ENCODE measurements at places on chromosomes 1 and 21.
A peak's percentile ranks its signal among the peaks of the same experiment; 100 is the strongest.

DNA sequence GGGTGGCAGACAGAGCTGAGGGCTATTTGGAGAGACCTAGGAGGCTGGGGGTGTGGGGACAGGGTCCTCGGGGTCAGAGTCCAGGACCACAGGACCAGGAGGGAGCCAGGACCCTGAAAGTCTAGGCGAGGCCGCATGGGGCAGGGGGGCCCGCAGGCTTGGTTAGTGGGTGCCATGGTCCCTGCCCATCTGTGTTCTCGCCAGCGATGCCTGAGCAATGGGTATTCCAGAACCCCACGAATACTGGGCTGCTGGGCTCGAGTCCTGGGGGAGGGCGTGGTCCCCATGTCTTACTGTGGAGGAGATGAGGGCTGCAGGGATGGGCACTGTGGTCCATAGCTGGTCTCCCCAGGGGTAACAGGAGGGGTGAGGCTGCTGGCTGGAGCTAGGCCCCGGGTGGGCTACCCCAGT, 2.0 kb downstream of the KRTAP10-6 start:
- DNase-seq, result no peak

- no peak for DNase-seq
Observed at GRCh38 chr21:45901061-45901690, 80.4 kb upstream of the COL6A1 start.

DNA sequence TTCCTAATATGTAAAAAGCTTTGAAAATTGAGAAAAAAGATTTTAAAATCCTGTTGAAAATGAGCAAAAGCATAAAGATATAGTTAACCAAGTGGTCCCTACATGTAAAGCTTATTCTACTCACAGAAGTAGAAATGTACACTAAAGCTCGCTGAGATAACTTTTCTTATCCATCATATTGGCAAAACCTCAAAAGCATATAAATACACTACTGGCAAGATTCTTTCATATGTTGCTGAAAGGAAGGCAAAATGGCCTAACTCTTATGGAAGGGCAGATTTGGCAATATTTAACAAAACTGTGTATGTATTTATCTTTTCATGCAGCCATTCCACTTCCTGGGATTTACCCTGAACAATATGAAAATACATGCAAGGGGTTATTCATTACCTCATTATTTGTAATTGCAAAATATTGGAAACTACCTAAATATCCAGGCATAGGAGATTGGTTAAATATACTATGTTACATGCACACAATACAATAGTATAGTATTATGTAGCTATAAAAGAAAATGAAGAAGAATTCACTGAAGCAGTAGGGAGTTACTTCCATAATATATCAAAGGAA, 43.2 kb upstream of the LYPLAL1 start:
- no peak for DNase-seq

GRCh38 chr1:218259800-218260199, 25.3 kb upstream of the RRP15 start:
- DNase-seq, result peak; percentile 63

- DNase-seq, result peak; percentile 65
Observed at GRCh38 chr1:177181631-177182291, 11.0 kb downstream of the BRINP2 start.

GRCh38 chr1:203536980-203537455, 43.1 kb downstream of the OPTC start:
- peak; percentile 62 for DNase-seq

GRCh38 chr21:29477347-29477746, 178.6 kb downstream of the BACH1 start:
- no peak for DNase-seq

GRCh38 chr1:196403803-196404690, 204.2 kb downstream of the KCNT2 start:
- no peak for DNase-seq

GRCh38 chr1:52057876-52058415, 1.9 kb downstream of the BTF3L4 start:
- DNase-seq, result peak; percentile 33

- DNase-seq, result no peak
Observed at GRCh38 chr1:205003358-205004131, 39.5 kb upstream of the CNTN2 start.

DNA sequence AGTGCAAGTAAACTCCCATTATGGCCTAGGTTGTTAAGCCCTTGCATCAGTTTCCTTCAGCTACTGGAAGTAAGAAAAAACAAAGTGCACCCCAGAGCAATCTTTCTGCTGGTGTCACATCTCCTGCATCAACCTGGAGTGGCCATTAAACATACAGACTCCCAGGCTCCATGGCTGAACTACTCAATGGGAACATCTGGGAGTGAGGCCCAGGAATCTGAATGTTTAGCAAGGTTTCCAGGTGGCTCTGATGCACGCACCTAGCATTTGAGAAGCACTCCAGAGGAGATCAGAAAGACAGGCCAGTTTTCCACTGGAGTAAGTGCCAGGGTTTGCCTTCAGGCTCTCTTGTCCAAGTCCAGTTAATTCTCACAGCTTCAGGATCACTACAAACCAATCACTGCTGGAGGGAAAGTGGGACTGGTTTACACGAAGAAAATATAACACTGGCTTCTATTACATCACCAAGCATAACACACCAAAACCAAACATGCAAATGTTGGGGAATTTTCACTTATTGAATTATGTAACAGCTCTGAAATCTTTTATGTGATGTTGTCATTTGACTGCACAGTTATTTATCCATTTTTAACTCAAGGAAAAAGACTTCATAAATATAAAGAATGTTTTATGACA, 22.3 kb upstream of the ABCA4 start:
- no peak for DNase-seq

DNA sequence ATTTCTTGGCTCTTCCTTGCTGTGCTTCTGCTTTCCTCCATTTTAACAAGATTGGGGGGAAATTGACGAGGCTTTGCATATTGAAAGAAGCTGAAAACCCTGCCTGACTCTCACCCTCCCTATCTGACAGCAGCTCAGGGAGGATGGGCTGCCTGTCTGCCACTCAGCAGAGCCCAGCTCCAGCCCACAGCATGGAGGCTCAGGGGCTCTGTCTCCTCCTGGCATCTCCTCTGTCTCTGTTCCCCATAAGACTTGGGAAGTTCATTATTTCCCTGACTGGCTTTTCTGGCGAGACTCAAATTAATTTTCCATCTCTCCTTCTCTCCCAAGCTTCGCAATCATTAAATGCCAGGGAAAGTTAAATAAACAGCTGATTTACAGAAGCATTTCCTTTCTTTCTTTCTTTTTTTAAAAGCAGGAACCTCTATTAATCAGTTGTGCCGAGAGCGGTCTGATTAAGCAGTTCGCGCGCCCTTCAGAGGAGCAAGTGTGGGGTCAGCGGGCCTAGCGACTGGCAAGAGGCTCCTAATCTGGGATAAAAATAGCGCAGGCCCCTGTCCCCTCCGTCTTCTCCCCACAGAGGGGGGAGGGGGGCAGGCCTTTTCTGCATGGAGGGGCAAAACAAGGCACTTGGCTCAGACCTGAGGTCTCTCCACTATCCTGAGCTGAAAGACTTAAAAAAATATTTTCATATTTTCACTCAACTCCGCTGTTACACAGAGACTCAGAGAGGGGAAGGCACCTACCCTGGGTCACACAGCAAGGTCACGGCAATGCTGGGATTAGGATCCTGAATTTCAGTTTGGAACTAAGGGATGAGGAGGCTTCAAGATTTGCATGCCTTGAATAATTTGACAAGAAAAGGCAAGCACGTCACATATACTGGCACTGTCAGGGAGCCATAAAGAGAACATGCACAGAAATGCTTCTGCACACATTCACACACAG, 170.4 kb downstream of the ACTL8 start:
- no peak for DNase-seq

DNA sequence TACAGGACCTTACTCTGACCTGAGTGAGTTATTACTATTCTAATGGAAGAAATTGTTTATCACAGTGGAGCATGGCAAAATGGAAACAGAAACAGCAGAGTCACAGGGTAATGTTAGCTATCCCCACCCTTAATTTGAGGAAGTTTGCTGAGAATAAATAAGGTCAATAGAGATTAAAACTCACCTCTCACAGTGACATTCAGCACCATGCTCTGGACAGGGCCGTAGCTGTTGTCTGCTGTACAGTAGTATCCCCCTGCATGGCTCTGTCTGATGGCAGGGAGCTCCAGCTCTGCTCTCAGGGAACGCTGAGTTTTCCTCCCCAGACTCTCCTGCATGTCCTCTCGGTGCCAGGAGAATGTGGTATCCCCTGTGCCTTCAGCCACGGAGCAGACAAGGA, 11.9 kb downstream of the FCRL4 start:
- DNase-seq, result peak; percentile 15

DNA sequence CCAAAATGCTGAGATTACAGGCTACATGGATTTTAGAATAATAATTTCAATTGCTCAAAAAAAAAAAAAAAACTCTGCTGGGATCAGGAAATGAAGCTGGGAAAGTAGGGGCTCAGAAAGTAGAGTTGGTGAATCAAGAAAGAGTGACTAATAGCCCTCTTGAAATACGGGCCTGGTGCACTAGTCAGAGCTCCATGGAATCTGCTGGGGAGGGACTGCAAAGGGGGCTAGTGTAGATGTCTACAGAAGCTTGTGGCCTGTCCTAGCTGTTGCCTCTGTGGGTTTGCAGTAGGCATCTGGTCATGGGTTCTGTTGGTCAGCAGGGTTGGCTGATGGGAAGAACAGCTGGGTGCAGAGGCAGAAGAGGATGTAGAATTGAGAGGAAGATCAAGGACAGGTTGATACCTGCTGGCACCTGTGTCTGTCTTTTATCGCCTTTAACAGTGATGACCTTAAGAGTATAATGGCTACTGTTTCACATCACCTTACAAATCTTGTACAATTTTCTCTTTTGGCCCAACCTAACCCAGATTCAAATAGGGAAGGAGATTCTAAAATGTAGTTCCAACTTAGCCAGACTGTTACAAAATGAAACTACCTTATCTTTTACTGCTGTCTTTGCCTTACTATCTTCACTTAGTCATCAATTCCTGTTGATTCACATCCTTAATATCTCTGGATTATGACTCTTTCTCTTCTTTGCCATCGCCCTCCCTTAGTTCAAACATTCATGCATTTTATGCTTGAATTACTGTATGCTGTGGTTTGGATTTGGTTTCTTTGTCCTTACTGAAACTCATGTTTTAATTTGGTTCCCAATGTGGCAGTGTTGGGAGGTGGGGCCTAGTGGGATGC, 126.2 kb downstream of the GIPC2 start:
- DNase-seq, result no peak

- peak; percentile 32 for DNase-seq
Observed at GRCh38 chr1:75952016-75952415, 19.8 kb upstream of the ASB17 start.

- no peak for DNase-seq
Observed at GRCh38 chr1:18882486-18882885, 19.9 kb downstream of the ALDH4A1 start.

DNA sequence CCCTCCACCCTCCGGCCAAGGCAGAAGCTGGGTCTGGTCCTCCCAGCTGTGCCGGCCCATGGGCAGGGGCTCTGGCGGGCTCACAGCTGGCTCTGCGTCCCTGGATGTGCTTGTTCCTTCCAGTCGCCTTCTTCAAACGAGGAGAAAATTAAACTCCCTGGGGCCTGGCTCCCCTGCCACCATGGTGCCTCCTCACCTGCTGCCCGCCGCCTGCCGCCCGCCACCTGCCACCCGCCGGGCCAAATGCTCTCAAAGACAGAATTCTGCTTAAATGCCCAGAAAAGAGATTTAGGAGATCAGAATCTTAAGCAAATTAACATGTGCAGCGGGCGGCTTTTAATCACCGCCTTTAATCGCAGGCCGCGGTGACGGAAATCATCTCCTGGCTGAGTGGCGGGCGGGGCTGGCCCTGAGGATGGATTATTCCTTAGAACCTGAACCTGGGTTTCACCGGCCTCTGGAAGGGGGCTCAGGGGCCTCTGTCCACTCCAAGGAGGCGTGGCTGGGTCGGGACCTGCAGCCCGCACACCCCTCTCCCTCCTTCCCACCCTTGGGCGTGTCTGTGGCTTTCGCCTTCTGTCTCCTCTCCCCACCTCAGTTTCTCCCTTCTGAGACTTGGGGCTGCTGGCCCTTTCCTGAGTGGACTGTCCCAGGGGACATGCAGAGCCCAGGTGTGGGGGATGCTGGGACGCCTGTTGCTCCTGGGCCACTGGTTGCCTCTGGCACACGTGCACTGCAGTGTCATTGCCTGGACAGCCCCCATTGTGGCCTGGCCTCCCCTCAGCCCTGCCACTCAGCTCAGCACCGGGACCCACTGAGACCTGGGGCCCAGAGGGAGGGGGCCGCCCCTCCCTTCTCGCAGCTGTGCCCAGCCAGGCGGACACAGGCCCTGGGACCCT, 10.5 kb upstream of the PLCH2 start:
- no peak for DNase-seq

DNA sequence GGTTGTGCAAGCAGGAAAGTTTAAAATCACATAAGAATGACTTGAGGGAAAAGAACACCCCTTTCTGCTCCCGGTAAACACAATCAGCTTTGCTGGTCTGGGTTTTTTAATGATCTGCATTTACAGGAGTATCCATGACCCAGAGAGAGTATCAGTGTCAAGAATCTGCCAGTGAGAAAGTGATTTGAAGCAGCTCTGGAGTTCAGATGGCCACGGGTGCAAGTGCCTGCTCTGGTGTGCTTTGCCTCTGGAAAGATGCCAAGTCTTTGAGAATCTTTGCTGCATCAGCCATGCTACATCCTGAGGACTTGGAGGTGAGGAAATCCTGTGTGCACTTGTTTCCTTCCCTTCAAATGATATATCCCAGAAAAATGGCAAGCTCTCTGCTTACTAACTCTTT, 18.6 kb upstream of the MYSM1 start:
- DNase-seq, result no peak

DNA sequence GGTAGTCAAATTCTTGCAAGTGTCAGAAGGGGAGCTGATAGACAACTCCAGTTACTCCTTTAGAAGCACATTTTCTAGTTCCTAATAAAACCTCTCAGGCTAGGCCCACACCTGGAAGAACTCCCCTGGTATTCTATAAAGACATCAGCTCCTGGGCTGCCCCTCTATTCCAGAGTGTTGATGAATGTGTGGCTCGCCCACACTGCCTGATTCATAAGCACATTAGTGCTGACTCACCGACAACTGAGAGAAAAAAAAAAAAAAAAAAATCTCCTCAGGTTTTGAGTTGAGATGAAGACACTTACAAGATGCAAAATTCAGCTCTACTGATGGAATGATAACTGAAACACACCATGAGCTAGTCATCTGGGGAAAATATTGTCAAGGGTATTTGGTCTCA, 188.1 kb downstream of the TNR start:
- no peak for DNase-seq

DNA sequence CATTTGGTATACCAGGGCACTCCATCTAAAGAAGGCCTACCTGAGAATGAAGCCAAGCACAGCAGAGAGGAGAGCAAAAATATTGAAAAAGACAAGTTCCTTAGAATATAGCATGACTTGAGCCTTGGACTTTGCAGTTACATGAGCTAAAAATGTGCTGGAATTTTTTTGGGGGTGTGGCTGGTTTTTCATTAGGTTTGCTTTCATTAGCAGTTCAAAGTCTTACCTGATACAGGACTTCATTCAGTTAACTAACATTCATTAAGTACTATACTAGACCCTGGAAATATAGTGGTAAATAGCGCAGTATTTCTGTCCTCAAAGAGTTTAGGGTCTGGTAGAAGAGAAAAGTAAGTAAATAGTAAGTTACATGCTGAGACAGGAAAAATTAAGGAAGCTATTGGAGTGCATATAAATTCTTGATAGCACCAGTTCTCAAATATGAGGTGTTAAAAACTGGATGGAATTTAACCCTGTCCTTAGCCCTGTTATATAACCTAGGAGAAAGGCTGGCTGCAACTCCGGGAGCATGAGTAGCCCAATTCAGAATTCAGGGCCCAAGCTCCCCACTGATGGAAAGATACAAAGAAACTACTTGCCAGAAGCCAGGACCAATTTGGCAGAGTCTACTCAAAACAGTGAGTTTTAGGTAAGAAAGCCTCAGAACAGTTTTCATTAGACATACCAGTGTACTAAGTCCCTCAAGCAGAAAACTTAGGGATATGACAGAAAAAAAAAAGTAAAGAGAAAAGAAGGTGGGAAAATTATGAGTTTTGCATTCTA, 3.1 kb upstream of the DOCK7 start:
- no peak for DNase-seq

All from NB4 (cell line).